Fibroblast of lung (primary cell): ENCODE measurements at places on chromosomes 5 and 9. TPM values are rescaled to one million over a fixed set of nuclear protein-coding genes. Genes with fewer than 3 reads are reported as not detected.

GLRA1 gene
- not detected in 2 replicates for total RNA-seq

GRM6 gene
- total RNA-seq = not detected in 2 replicates

PTGES gene
- 9.6 and 16.7 TPM in 2 replicates for total RNA-seq

FOXD4L4 gene
- 0.26 TPM in 1 of 2 replicates, not detected in the other for total RNA-seq

PCDHGA5 gene
- 1.5 and 2.6 TPM in 2 replicates for total RNA-seq

PCDHGA9 gene
- 2.6 and 4.8 TPM in 2 replicates for total RNA-seq

IFNB1 gene
- total RNA-seq = under 0.01 and 0.17 TPM in 2 replicates

PCDHA1 gene
- total RNA-seq = under 0.01 TPM in 2 replicates

ADCY2 gene
- under 0.01 and 0.26 TPM in 2 replicates for total RNA-seq

MEIKIN gene
- total RNA-seq = under 0.01 TPM in 1 of 2 replicates, not detected in the other
